Activated T-helper 1 cell treated with anti-CD3 and anti-CD28 coated beads, Interleukin-2, amount 50 U/mL, for 16 hours (primary cell): ENCODE measurements at places on chromosomes 16 and 17.

- no peak for DNase-seq
Observed at GRCh38 chr17:17719966-17720543, 38.8 kb downstream of the RAI1 start.

- DNase-seq, result no peak
Observed at GRCh38 chr16:71648921-71649320, 22.9 kb downstream of the MARVELD3 start.

DNA sequence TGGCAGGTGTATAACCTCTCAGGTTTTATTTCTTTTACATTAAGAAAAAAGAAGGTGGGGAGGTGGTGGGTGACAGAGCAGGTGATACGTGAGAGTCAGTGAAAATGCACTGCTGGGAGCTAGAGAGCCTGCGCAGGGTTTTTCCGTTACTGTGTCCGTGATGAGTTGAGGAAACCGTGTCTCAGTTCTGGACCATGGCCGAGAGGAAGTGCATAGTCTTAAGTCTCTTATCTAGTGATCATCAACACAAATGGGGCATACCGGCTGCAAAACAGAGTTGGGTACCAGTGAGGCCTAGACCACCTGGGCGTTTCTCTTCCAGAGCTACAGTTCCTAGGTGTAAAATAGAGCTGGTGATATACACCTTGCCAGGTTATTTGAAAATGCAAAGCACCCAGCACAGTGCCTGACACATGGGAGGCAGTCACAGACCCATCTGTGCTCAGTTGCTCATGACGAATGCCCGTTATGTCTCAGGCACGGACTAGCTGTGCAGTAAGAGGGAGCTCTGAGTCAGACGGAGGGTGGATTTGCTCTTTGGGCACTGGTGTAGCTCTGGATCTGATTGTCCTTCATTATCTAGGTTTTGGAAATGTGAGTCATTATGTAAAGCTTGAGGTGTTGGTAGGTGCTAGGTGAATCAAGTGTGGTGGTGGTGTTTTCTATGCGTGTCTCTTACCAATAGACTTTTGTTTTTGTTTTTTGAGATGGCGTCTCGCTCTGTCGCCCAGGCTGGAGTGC, 60.9 kb downstream of the RPTOR start:
- DNase-seq, result peak; percentile 40

- no peak for DNase-seq
Observed at GRCh38 chr17:56486732-56487131, 106.8 kb upstream of the NOG start.

DNA sequence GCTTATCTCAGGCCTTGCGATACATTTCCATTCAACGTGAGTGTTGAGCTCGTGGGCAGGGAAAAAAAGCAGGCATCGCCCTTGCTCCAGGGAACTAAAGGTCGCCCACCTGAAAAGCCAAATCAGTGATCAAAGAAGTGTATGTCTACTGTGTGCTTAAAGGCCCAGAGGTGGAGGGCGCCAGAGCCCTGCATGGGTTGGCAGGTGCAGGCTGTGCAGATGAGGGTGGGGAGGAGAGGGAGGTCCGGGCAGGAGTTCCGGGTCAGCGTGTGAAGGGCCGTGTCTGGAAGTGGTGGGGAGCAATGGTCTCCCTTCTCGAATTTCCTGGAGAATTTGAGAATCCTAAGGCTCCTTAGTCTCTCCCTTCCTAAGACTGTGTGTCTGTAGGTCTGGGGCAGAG, 7.2 kb downstream of the ADAM11 start:
- DNase-seq, result no peak

GRCh38 chr17:50893183-50893993, 27.2 kb upstream of the TOB1 start:
- no peak for DNase-seq

- no peak for DNase-seq
Observed at GRCh38 chr17:72702998-72703397, 389.5 kb downstream of the SLC39A11 start.

GRCh38 chr16:13029786-13030185, 128.4 kb downstream of the SHISA9 start:
- no peak for DNase-seq

- no peak for DNase-seq
Observed at GRCh38 chr16:3706253-3707012, 10.9 kb downstream of the TRAP1 start.

GRCh38 chr17:996554-997344, at the start of gene TIMM22:
TIMM22 (plus strand) TSS chr17:997129; CDS start chr17:997143, 14 bp downstream.
- DNase-seq, result peak; percentile 83

- no peak for DNase-seq
Observed at GRCh38 chr16:88912556-88912955, 46.1 kb upstream of the PABPN1L start.

DNA sequence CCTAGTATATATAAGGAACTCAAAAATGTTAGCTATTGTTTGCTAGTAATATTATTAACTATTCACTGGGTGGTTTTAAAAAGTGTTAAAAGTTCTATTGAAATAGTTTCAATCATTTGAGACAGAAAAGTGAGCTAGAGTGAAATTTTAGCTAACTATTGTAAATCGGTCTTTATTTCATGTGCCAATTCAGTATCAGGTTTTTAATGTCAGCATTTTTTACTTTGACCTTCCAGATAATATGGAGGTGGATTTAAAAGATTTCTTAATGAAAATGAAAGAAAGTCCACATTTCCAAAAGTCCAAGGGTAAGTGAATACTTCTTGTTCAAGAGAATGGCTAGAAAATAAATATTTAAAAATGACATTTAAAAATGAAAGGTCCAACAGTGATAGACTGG, 90.9 kb downstream of the EFCAB13 start:
- DNase-seq, result no peak

DNA sequence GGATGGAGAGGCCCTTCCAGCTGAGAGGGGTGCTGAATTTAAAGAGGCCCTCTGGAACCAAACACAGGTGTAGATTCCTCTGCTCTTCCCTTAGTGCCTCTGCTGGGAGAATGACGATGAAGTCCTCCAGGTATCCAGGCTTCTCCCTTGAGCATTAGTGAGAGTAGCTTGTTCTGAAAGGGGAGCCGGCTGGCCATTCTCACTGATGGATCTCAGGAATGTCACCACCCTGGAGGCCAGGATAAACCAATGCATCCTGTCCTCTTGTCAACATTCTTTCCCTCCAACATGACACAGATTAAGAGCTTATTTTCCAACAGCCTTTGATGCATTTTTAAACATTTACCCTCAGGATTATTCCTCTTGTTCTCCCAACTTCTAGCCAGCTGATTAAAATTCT, 325.5 kb downstream of the CA10 start:
- no peak for DNase-seq

GRCh38 chr16:26795184-26795583, 271.5 kb upstream of the C16orf82 start:
- DNase-seq, result no peak

DNA sequence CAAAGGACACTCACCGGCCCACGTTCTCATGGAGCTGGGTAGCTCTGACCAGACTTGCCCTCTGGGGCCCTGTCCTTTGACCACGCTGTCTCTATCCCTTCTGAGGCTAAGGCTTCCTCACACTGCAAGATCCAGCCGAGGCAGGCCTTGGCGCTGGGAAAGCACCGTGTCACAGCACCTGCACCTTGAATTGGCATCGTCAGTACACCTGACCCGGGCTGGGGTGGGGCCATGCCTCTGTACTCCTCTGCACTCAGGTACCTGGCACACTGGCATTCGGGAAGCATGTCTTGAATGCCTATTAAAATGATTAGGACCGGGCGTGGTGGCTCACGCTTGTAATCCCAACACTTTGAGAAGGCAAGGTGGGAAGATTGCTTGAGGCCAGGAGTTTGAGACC, 6.0 kb downstream of the TBC1D24 start:
- DNase-seq, result no peak

- no peak for DNase-seq
Observed at GRCh38 chr16:3054965-3055733, 8.8 kb downstream of the MMP25 start.

GRCh38 chr17:7308625-7309433, 1.4 kb downstream of the EIF5A start:
- peak; percentile 79 for DNase-seq

- DNase-seq, result no peak
Observed at GRCh38 chr16:3949287-3949686, 68.8 kb upstream of the CREBBP start.

GRCh38 chr16:2720719-2721633, 952 bp upstream of the PRSS27 start:
- peak; percentile 69 for DNase-seq

GRCh38 chr17:68461589-68461988, 4.3 kb upstream of the WIPI1 start:
- no peak for DNase-seq

- peak; percentile 9 for DNase-seq
Observed at GRCh38 chr17:17628388-17629008, 37.0 kb upstream of the PEMT start.

DNA sequence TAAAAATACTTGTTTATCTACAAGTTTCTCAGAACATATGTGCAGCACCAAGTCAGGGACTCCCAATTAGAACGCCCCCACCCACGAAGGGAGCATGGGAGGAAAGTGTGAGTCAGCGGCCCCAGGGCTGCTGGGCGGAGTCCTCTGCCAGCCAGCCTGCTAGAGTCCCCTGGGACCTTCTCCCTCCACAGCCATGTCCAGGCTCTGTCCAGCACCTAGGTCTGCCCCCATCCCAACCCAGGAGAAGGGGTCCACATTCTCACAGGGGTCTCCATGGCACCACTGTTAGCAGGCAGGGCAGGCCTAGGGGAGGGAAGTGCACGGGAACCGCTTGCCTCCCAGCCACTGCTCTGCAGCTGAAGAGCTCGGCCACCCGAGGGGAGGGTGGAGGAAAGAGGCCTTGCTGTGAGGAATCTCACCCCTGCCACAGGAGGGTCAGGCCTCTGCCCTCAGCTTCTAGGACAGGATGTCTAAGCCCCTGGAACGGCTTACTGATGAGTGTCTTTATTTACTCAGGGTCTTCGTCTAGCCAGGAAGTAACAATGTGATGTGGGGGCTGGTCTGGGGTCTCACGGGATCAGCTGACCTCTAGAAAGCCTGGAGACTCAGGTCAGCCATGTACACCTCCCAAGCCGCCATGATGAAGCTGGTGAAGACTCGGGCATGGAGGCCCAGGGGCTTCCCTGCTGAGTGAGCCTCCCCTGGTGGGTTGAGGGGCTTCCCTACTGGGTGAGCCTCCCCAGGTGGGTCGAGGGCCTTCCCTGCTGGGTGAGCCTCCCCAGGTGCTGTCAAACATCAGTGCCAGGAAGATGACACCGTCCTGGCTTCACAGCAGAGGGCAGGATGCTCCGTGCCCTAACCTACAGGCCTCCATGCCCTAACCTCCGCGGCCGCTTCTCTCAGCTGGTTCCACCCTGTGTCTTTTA, 190.3 kb downstream of the RBFOX3 start:
- peak; percentile 19 for DNase-seq

DNA sequence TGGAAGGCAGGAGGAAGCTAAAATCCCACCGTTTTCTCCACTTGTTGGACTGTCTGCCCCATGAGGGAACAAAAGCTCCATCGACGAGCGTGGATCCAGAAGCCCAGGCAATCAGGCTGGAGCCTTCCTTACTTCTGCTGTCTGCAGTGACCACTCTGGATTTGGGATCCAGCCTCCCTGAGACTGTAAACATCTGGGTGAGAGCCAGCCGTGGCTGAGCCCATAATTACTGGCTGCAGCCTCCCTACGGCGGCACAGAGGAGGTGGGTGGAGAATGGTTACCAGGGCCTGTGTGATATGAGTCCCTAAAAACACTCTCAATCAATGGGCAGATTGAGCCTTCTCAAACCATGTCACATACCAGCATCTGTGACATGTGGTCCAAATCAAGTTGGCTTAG, 158.2 kb downstream of the FOXL1 start:
- DNase-seq, result no peak

DNA sequence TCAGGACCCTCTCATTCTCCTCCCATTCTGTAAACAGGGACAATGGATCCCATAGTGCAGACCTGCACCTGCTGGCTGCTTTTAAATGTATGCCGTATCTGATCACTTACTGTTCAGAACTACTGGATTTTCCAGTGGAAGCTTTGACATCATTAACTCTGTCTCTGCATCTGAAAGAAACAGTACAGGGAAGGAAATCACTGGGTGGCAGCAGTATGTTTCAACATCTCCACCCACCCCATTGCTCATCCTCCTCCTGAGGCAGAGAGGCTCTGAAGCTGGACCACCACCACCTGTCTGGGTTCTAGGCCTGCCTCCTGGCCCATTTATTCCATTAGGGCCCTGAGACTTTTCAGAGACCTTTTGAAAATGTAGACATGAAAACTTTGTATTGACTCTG, 2.6 kb downstream of the CCL15 start:
- DNase-seq, result no peak

DNA sequence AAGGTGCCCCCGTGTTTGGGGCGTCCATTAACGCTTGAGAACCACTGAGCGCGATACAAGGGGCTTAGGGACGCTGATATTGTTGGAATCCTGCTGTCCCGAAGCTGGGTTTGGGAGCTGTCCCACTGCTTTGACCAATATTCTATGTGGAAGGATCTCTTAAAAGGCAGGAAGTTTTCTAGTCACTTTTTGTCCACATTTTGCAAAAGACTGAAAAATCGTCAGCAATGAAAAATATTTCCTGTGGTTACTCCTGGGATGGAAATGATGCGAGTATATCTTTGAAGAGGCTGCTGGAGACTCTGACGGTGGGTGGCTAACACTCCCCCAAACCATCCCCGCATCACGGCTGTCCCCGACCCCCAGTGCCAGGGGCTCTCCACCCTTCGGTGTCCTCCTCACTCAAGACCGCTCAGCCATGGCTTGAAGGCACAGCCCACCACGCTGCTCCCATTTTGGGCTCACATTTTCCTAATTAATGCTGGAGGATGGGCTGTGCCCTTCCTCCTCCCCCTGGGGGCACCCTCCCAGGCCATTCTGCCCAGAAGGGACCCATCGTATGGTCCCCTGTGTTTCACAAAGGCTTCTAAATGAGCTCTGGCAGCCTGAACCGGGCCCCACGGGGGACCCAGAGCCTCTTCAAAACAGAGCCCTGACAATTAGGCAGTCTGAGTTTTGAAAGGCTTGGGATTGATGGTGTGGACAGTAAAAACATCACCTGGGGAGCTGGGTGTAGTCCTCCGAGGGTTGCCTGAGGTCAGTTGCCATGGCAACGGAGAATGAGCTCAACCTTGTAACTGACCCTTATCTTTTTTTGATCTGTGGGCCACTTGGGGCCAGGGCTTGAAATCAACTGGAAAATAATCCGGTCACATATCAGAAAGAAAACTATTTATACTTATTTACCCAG, 158.6 kb downstream of the C16orf78 start:
- no peak for DNase-seq

- DNase-seq, result no peak
Observed at GRCh38 chr16:86755571-86756006, 177.2 kb downstream of the FOXL1 start.

DNA sequence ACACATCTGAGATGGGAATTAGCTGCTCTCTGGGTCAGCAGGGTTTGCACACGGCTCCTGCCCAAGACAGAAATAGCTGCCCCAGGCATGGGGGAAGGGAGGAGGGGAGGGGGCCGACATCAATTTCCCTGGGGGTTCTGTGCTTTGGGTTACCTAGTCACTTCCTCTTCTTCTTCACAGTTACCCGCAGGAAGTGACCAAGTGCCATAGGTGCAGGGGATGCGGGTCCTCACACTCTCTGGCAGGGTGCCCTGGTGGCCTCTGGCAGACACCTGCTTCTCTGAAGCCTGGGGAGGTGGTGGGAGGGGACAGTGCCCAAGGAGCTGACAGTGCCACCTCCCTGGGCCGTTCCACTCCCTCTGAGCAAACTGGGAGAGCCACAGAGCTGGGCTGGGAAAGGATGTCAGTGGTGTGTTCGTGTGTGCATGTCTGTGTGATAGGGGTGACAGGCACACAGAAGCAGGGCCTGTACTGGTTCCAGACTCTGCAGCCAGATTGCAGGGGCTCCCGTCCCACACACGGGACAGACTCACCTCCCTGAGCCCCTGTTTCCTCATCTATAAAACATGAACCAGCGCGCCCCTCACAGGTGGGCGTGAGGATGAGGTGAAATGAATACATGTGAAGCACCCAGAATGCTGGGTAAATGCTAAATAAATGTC, 18.2 kb downstream of the SCN4A start:
- DNase-seq, result no peak

GRCh38 chr17:32222621-32223020, 43.0 kb upstream of the RHBDL3 start:
- DNase-seq, result no peak
